Left colon (tissue), 2 donors: ENCODE measurements at places on chromosomes 11 and 22. TPM values are rescaled to one million over a fixed set of nuclear protein-coding genes. Genes with fewer than 3 reads are reported as not detected.

MYBPC3 gene
- not detected for total RNA-seq

NNMT gene
- total RNA-seq: 27.2 TPM

FZD4 gene
- total RNA-seq: 4.7 TPM

OR2D2 gene
- 1.0 TPM for total RNA-seq
